ENCODE measurements at places on chromosomes 12 and 14.

DNA sequence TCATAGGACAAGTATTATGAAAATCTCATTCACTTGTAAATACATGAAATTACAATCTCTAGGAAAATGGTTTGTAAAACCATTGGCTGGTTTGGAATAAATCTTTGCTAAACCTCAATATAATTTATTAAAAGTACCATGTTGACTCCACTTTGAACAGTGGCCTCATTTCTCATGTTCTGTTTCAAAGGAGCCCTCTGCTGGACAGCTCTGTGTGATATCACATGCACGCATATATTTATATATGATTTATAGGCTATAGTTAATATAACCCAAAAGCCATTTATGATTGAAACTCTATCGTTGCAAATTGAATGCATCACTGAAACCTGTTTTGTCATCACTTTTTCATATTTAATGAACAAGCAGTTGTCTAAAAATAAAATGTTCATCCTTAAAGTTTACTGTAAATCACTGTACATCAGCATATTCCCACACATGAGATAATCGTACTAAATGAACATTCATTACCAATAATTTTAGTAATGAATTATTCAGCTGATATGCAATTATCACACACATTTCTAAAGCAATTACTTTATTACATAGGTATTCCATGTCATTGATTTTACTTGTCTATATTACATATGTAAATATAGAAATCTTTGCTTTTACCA lies 493.8 kb downstream of the NPAS3 start:
- DNase-seq: no peak

DNA sequence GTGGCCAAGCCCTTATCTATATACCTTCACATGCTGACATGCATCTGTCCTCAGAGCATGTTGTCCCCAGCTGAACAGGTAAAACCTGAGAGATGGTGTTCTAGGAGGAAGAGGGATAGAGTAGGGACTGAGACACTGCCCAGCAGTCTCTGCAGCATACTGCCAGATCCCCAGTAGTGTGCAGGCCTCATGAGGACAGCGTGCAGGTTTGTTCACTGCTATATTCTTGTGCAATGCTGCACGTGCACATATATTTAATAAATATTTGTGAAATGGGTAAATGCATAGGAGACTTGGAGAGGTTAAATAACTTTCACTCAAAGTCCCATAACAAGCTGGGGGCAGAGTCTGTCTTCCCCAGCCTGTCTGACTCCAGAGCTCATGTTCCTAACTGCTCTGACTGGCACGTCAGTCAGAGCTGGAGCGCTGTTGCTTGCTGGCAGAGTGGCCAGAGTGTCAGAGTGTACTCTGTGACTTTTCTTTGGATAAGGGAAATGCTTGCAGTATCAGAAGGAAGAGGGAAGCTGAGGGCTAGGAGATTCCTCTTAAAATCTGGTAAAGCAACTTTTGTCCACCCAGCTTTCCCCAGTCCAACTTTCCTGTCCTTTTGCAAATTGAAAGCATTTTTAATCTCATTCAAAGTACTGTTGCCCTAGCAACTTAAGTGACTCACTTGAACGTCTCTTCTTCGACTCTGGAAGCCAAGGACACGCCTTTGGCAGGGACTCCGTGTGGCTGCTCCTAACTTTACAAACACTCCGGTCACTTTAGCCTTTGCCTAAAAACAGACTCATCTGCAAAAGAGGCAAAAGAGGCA lies 14.9 kb upstream of the POLR3B start:
- DNase-seq: no peak

- DNase-seq: no peak
Observed at GRCh38 chr14:57378661-57379060, 11.7 kb upstream of the NAA30 start.

DNA sequence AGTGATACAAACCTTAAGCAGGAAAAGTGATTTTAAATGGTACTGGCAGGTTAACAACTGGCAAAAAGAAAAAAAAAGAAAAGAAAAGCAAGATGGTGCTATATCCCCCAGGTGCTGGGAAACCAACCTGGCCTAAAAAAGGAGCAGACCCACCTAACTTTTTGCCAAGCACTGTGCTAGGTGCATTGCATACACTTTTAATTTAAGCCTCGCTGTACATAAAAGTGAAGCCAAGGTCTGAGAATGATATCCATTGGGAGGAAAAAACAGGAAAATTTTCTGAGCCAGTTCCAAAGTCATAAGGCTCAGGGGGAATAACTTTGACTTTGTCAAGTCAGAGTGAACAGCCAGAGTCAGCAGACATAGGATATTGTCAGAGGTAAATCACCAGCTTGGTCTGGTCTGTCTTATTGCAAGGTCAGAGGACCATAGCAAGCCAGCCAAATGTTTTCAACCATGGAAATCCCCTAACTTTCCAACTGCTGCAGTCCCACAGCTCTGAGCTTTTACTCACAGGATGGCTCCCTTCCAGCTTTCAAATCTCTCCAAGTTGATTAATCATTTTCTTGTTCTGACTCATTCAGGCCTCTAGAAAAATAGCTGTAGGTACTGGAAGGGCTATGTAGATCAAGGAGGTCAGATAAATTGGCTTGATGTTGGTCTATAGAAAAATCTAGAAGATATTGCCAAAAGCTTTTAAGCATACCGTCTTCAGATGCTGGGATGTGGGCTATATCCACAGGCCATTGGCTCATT lies 412.9 kb downstream of the RAD51B start:
- no peak for DNase-seq

GRCh38 chr12:101581190-101581589 lies 13.6 kb upstream of the MYBPC1 start:
- no peak for DNase-seq

DNA sequence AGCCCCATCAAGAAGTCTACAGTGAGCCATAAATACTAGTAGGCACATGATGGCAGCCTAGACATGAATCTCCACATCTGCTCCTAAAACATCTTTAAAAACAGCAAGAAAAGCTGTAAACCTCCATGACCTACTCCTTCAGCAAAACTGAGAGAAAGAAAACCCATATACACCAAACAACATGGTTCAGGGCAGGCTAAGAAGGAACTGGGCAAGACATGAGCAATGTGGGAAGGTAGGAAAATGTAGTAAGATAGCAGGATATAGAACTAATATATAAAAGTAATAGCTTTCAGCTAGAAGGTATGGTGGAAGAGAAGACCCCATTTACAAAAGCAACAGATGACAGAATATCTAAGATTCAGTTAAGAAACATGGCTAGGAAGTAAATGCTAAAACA lies 88.8 kb downstream of the RPS6KA5 start:
- DNase-seq: no peak

All from DND-41 (cell line).